ENCODE measurements at places on chromosomes 4 and X. TPM values are rescaled to one million over a fixed set of nuclear protein-coding genes. Genes with fewer than 3 reads are reported as not detected.

The UGT2B28 gene
- not detected for total RNA-seq

- H3K27me3 ChIP-seq, result no peaks in the 10 kb centered on the region
- H3K36me3 ChIP-seq, result no peaks in the 10 kb centered on the region
- no peak for DNase-seq
- no peak overlapping the region for H3K27ac ChIP-seq
- peaks cover 2% of the 10 kb centered on the region for H3K4me1 ChIP-seq
- no peak overlapping the region for H3K4me3 ChIP-seq
These were observed 33.8 kb upstream of the ARMCX2 start for GRCh38 chrX:101693476-101693875.

The P2RY4 gene
- 0.21 TPM for total RNA-seq

The CFP gene
- 13.1 TPM for total RNA-seq

DNA sequence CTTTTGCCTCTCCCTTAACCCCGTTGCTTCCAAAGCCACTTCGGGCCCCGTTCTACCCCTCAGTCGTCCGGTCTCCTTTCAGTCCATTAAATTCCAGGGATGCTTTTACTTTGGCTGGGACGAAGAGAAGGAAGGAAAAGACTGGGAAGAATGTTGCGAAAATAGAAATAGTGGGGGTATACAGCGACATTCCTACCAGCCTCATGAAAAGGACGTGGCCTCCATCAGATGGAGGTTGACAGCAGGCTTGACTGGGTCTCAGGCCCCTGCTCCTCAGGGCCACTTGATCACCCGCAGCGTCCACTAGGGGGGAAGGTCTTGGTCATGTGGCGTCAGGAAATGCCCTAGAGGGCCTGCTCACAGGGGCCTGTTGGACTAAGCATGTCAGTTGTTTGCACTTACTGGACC, 657 bp upstream of the ANKRD50 start:
- no peak for DNase-seq
- no peaks in the 10 kb centered on the region for H3K36me3 ChIP-seq
- peak overlapping the region; percentile 34 for H3K27ac ChIP-seq
- peak overlapping the region; percentile 74 for H3K4me3 ChIP-seq
- peaks cover 8% of the 10 kb centered on the region for H3K4me1 ChIP-seq

GRCh38 chr4:52836678-52837077, 25.4 kb upstream of the RASL11B start:
- peaks cover 2% of the 10 kb centered on the region for H3K27me3 ChIP-seq
- no peaks in the 10 kb centered on the region for H3K4me1 ChIP-seq
- H3K27ac ChIP-seq, result no peak overlapping the region
- H3K4me3 ChIP-seq, result no peak overlapping the region
- no peak for DNase-seq

GRCh38 chr4:10861036-10861435, 176.5 kb upstream of the CLNK start:
- H3K27ac ChIP-seq, result no peak overlapping the region
- H3K4me1 ChIP-seq, result no peaks in the 10 kb centered on the region
- H3K36me3 ChIP-seq, result no peaks in the 10 kb centered on the region
- H3K27me3 ChIP-seq, result no peaks in the 10 kb centered on the region
- DNase-seq, result no peak

The TDO2 gene
- not detected for total RNA-seq

The CT55 gene
- total RNA-seq, result not detected

The COL4A6 gene
- not detected for total RNA-seq

The RNF175 gene
- not detected for total RNA-seq

The RPL36A gene
- 220 TPM for total RNA-seq

GRCh38 chr4:8146157-8146556, 12.5 kb downstream of the ABLIM2 start:
- H3K27ac ChIP-seq, result no peak overlapping the region
- no peaks in the 10 kb centered on the region for H3K4me1 ChIP-seq
- no peaks in the 10 kb centered on the region for H3K36me3 ChIP-seq
- DNase-seq, result no peak
- H3K27me3 ChIP-seq, result peaks cover 3% of the 10 kb centered on the region
- H3K4me3 ChIP-seq, result no peak overlapping the region

DNA sequence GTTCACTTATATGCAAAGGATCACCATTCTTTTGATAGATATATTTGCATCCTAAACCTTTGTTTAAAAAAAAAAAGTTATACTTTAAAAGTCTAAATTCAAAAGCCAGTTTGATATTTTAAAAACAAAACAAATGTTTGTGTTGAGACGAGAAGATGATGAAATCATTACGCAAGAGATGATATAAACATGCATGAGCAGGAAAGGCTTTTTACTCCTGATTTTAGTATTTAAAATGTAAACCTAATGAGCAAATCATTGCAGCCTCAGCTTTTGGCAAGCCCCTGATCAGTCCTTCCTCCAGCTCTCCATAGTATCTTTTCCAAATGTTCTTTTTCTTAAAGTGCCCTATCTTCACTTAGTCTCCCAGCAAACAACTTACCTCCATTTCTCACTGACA, 115.6 kb downstream of the ARAP2 start:
- no peak overlapping the region for H3K27ac ChIP-seq
- DNase-seq, result no peak
- peaks cover 26% of the 10 kb centered on the region for H3K36me3 ChIP-seq
- H3K27me3 ChIP-seq, result no peaks in the 10 kb centered on the region

DNA sequence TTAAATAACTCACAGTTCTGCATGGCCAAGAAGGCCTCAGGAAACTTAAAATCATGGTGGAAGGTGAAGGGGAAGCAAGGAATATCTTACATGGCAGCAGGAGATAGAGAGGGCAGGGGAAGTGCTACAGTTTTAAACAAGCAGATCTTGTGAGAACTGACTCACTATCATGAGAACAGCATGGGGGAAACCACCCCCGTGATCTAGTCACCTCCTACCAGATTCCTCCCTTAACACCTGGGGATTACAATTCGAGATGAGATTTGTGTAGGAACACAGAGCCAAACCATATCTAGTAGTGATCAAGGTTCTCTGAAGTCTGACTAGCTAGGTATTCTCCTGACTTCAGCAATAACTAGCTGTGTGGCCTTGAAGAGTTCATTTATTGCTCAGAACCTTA, 56.0 kb downstream of the BANK1 start:
- no peaks in the 10 kb centered on the region for H3K4me1 ChIP-seq
- H3K27me3 ChIP-seq, result no peaks in the 10 kb centered on the region
- no peak overlapping the region for H3K4me3 ChIP-seq
- H3K36me3 ChIP-seq, result no peaks in the 10 kb centered on the region
- H3K27ac ChIP-seq, result no peak overlapping the region

- no peak overlapping the region for H3K27ac ChIP-seq
- no peaks in the 10 kb centered on the region for H3K27me3 ChIP-seq
- peaks cover 10% of the 10 kb centered on the region for H3K4me1 ChIP-seq
- no peak overlapping the region for H3K4me3 ChIP-seq
These were observed 138.0 kb upstream of the USP9X start for GRCh38 chrX:40947276-40947675.

The TEC gene
- 3.4 TPM for total RNA-seq

DNA sequence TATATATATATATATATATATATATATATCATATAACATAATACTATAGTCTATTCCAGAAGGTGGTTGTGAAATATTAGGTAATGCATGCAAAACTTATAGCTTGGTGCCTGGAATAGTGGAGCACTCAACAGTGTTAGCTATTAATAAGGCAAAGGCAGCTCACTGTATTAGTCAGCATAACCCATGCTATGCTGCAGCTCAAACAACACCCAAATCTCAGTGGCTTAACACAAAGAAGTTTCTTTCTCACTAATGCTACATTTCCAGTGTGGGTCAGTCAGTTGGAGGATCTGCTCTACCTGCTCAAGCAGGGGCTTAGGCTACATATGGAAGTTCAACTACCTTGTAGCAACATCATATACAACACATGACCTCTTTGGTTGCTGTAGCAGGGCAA, 5.2 kb upstream of the RPGR start:
- DNase-seq, result no peak
- no peak overlapping the region for H3K27ac ChIP-seq
- H3K36me3 ChIP-seq, result no peaks in the 10 kb centered on the region
- H3K4me3 ChIP-seq, result no peak overlapping the region
- peaks cover 3% of the 10 kb centered on the region for H3K27me3 ChIP-seq
- peaks cover 13% of the 10 kb centered on the region for H3K4me1 ChIP-seq

The XAGE2 gene
- not detected for total RNA-seq

DNA sequence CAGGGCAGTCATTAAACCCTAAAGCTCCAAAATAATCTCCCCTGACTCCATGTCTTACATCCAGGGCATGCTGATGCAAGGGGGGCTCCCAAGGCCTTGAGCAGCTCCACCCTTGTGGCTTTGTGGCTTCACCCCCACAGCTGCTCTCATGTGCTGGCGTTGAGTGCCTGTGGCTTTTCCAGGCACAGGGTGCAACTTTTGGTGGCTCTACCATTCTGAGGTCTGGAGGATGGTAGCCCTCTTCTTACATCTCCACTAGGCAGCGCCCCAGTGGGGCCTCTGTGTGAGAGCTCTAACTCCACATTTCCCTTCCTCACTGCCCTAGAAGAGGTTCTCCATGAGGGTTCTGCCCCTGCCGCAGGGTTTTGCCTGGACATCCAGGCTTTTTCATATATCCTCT, 35.1 kb downstream of the CFAP299 start:
- peaks cover 2% of the 10 kb centered on the region for H3K36me3 ChIP-seq
- no peaks in the 10 kb centered on the region for H3K27me3 ChIP-seq
- no peak overlapping the region for H3K27ac ChIP-seq
- H3K4me3 ChIP-seq, result no peak overlapping the region
- DNase-seq, result no peak

DNA sequence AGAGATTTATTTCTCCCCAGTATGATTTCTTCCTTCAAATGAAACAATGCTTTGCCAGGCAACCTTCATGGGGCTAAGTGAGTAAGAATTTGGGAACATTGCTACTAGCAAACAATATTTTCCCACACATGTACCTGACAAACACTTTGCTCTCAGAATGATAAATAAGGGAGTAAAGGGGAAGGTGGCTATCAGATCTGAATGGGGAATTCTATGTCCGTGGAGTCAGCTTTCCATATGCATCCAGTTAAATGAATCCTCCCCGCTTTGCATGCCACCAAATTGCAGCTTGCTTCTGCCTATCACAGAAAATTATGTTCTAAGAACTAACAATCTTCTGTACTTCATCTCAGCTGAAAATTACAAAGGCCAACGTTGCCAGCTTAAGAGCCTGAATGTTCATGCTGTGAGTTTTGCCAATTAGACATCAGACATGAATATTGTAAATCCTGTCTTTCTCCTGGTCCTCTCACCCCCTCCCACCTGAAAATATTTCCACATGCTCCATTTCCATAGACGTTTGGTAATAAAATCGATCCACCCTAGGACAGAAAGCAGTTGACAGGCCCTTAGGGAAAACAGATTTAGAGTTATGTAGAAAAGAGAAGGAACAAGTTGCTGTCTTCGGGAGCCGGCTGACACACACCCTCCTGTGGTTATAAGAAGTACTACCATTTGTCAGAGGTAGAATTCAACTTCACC, 6.3 kb downstream of the MEPE start:
- H3K4me3 ChIP-seq, result no peak overlapping the region
- no peak for DNase-seq
- H3K27ac ChIP-seq, result no peak overlapping the region
- H3K36me3 ChIP-seq, result no peaks in the 10 kb centered on the region
- H3K4me1 ChIP-seq, result no peaks in the 10 kb centered on the region

DNA sequence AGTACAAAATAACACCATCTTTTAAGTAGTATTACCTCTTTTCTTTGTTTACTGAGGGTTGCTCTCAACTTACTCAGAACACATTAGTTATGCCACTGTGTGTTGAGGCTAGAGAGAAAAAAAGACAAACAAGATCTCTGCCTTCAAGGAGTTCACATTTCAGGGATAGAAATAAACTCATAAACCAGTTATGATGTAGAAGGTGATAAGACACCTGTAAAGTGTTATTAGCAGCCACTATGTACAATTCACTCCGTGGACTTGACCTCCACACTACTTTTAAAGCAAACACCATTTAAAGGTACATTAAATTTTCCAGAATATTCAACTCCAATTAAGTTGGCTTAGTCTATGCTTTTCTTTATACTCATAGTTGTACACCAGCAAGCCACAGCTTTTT, 278.0 kb downstream of the PDGFC start:
- H3K36me3 ChIP-seq, result no peaks in the 10 kb centered on the region
- H3K27ac ChIP-seq, result no peak overlapping the region
- no peak for DNase-seq
- no peak overlapping the region for H3K4me3 ChIP-seq

DNA sequence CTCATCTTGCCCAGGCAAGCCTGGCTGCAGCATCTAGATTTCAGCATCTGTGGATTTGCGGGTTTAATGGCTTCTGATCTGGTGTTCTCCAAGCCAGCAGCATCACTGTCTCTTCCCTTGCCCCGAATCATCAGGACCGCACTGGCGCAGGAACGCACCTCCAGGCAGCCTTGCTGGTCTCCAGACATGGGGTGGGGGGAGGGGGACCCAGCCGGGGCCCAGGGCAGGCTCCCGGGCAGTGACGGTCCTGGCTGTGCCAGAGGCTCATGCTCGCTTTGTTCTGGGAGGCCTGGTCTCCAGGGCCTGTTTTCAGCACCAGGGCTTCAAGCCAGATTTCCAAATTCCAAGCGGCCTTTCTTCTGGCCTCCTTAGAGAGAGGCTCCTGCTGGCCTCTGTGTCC, 4.9 kb downstream of the CFAP99 start:
- peaks cover 30% of the 10 kb centered on the region for H3K27me3 ChIP-seq
- no peaks in the 10 kb centered on the region for H3K36me3 ChIP-seq
- no peak overlapping the region for H3K4me3 ChIP-seq
- no peak overlapping the region for H3K27ac ChIP-seq
- DNase-seq, result no peak

- no peaks in the 10 kb centered on the region for H3K36me3 ChIP-seq
- H3K4me3 ChIP-seq, result no peak overlapping the region
- H3K27ac ChIP-seq, result no peak overlapping the region
- DNase-seq, result no peak
These were observed 194.2 kb downstream of the MAD2L1 start for GRCh38 chr4:119872371-119873016.

- no peaks in the 10 kb centered on the region for H3K4me1 ChIP-seq
- H3K27me3 ChIP-seq, result no peaks in the 10 kb centered on the region
- no peaks in the 10 kb centered on the region for H3K36me3 ChIP-seq
- no peak overlapping the region for H3K4me3 ChIP-seq
- H3K27ac ChIP-seq, result no peak overlapping the region
These were observed 121.6 kb upstream of the MXRA5 start for GRCh38 chrX:3468031-3468430.

The TRPC3 gene
- total RNA-seq, result 0.55 TPM

The PCDH7 gene
- total RNA-seq, result not detected

DNA sequence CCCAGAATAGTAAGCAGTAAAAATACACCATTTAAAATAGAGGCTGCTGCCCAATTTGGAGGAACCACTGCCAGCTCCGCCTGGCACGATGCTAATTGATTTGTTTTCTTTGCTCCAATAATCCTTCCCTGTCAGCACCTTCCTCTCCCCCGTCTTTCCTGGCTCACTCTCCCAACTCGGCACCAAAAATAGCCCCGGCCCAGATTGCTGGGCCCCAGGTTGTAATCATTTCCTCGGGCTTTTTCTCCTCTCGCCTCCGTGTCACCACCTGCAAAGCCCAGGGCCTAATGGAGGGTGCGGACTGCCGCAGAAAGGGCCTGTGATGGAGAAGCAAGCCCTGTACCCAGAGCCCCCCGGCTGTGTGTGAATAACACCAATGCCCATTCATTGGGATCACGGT, 197.6 kb upstream of the PSAPL1 start:
- no peaks in the 10 kb centered on the region for H3K4me1 ChIP-seq
- peaks cover 8% of the 10 kb centered on the region for H3K27me3 ChIP-seq
- DNase-seq, result no peak
- H3K4me3 ChIP-seq, result no peak overlapping the region

- no peak overlapping the region for H3K4me3 ChIP-seq
- H3K4me1 ChIP-seq, result no peaks in the 10 kb centered on the region
- no peak overlapping the region for H3K27ac ChIP-seq
- H3K36me3 ChIP-seq, result no peaks in the 10 kb centered on the region
- DNase-seq, result no peak
These were observed 804.3 kb downstream of the FSTL5 start for GRCh38 chr4:161359491-161359890.
